ENCODE measurements at places on chromosomes 7 and 10. TPM values are rescaled to one million over a fixed set of nuclear protein-coding genes. Genes with fewer than 3 reads are reported as not detected.

CTAGE4 gene
- 0.40 TPM for total RNA-seq

ATP6V0A4 gene
- not detected for total RNA-seq

MYL10 gene
- not detected for total RNA-seq

HYAL4 gene
- not detected for total RNA-seq

CC2D2B gene
- not detected for total RNA-seq

TMEM225B gene
- total RNA-seq: 2.5 TPM

WDR86 gene
- total RNA-seq: 1.6 TPM

UTF1 gene
- 0.33 TPM for total RNA-seq

C7orf33 gene
- total RNA-seq: not detected

DNA sequence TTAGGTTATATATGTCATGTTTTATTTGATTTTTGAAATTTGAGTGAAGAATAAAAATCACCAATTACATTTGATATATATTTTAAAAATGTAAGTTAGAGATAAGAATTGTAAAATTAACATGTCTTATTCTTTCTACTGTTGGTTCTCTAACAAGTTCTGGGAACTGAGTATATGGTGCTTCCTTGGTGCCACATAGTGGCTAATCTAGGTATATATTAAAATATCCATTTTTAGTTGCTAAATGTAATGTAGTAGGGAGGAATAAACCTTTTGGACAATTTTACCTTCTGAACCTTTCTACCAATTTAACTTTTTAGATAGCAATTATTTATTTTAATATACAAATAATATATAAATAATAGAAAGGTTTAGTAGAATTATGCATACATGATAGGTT is 17.5 kb downstream of the CFAP69 start:
- no peak for DNase-seq

GRCh38 chr10:78002541-78003288 is 26.6 kb downstream of the POLR3A start:
- no peak for DNase-seq

- DNase-seq: no peak
Measured at GRCh38 chr10:61663466-61663865, 737 bp downstream of the CABCOCO1 start.

- no peak for DNase-seq
Measured at GRCh38 chr10:3067859-3068179, 471 bp downstream of the PFKP start.

- DNase-seq: no peak
Measured at GRCh38 chr10:84567133-84567532, 238.7 kb downstream of the CCSER2 start.

GRCh38 chr10:116648903-116649302 is 28.1 kb downstream of the PNLIPRP2 start:
- DNase-seq: no peak

- DNase-seq: no peak
Measured at GRCh38 chr10:127265288-127265687, 68.9 kb upstream of the INSYN2A start.

GRCh38 chr10:132272231-132272971 is 35.3 kb downstream of the STK32C start:
- no peak for DNase-seq

- DNase-seq: no peak
Measured at GRCh38 chr10:51445588-51445987, 253.8 kb downstream of the CSTF2T start.

DNA sequence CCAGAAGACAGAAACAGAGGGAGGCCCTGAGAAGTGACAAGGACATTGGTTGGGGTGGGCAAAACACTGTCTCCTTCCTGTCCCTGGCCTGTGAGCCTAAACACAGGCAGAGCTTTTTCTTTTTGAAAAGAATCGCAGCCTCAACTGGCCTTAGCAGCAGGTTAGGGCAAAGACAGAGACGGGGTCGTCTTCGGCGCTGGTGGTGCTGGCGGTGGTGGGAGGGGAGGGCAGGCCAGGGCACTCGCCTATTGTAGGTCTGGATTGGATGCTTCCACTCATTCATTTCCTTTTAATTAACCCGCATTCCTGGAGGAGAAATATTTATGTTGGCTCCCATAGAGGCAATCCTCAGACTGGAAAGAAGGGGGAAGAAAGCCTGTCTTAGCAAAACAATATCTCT is 22.6 kb downstream of the WNT8B start:
- DNase-seq: no peak

- no peak for DNase-seq
Measured at GRCh38 chr7:151925446-151926335, 30.6 kb upstream of the GALNTL5 start.

DNA sequence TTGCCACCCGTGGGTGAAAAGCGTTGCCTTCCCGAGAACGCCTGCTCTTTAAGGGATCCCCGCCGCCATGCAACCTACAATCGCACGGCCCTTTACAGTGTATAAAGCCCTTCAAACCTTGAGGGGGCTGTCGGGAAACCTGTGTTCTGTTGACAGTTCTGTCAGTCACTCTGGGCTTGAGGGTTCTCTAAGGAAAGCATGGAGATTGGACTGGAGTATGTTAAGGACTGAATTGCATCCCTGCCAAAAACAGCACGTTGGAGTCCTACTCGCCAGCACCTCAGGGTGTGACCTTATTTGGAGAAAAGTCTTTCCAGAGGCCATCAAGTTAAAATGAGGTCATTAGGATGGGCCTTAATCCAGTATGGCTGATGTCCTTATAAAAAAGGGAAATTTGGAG is 70.6 kb downstream of the PFKFB3 start:
- DNase-seq: no peak

DNA sequence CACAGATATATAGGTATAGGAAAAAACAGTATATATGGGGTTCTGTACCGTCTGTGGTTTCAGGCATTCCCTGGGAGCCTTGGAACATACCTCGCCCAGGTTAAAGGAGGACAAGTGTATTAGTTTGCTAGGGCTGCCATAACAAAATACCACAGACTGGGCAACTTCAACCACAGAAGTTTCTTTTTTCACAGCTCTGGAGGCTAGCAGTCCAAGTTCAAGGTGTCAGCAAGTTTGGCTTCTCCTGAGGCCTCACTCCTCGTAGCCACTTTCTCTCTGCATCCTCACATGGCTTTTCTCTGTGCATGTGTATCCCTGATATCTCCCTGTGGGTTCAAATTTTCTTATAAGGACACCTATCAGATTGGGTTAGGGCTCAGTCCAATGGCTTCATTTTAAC is 189.1 kb downstream of the DNAH11 start:
- DNase-seq: no peak

GRCh38 chr10:13271552-13272163 is 28.2 kb downstream of the PHYH start:
- DNase-seq: peak; percentile 73

Measured in natural killer cell (primary cell).